Stimulated activated CD4-positive, alpha-beta T cell treated with anti-CD3 and anti-CD28 coated beads, Interleukin-2, amount 100 ng/mL, for 48 hours (primary cell): ENCODE measurements at places on chromosomes 13 and 19.

GRCh38 chr13:51303063-51303552 lies 36.4 kb upstream of the SERPINE3 start:
- no peak for DNase-seq

GRCh38 chr19:19507354-19507753 lies 8.0 kb downstream of the TSSK6 start:
- DNase-seq = no peak

GRCh38 chr19:5231857-5232678 lies 108.5 kb downstream of the PTPRS start:
- DNase-seq = no peak

DNA sequence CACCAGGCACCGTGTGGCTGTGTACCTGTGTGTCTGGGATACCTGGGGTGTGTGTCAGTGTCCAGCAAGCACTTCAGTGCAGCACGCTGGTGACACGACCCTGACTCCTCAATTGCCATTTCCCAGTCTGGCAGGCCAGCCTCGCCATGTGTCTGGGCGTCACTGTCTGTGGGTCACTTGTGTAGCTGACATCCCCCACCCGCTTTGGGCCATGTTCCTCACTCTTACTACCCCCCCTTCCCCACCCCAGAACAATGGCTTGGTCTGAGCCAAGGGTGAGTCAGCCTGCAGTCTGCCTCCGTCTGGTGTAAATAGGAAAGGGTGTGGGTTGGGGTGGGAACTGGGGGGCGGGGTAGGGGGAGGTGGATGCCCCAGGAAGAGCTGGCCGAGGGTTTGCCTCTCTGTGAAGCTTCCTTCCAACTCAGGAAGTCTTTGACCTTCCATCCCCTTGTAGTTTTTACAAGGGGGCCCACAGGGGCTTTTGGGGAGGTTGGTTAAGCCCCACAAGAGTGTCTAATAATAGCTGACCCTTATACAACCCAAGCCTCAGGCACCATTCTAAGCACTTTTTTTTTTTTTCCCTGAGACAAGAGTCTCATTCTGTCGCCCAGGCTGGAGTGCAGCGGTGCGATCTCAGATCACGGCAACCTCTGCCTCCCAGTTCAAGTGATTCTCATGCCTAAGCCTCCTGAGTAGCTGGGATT lies 17.6 kb downstream of the NOVA2 start:
- no peak for DNase-seq

DNA sequence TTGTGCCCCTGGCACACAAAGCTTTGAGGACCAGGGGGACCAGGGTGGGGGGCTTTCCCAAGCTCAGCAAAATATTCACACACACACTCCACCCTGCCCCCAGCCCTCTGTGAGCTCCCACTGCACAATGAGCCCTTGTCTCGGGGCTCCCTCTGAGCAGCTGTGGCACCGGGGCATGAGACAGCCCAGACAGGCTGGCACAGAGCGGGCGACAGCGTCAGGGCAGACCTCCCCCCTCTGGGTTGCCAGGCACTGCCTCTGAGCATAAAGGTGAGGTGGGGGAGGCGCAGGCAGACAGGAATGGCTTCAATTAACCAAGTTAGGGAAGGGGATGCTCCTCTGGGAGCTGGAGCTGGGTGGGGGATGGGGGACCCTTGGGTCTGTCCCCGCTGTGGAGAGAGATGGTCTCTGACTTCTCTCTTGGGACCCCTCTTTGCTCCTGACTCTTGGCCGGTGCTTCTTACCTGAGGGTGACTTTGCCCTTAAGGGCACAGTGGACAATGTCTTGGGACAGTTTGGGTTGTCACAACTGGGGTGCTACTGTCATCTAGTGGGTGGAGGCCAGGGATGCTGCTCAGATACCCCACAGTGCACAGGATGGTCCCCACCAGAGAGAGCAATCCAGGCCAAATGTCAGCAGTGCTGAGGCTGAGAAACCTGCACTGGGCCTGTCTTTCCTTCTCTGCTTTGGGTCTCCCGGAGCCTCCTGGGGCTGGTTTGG lies 30.3 kb downstream of the LYL1 start:
- no peak for DNase-seq

DNA sequence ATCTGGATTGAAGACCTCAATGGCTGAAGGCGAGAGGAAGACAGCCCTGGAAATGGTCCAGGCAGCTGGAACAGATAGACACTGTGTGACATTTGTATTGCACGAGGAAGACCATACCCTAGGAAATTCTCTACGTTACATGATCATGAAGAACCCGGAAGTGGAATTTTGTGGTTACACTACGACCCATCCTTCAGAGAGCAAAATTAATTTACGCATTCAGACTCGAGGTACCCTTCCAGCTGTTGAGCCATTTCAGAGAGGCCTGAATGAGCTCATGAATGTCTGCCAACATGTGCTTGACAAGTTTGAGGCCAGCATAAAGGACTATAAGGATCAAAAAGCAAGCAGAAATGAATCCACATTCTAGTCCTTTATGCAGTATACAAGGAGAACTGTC lies 1.2 kb downstream of the POLR1D start:
- DNase-seq = no peak

- DNase-seq = no peak
Measured at GRCh38 chr13:107057028-107057631, 489.2 kb upstream of the ARGLU1 start.

DNA sequence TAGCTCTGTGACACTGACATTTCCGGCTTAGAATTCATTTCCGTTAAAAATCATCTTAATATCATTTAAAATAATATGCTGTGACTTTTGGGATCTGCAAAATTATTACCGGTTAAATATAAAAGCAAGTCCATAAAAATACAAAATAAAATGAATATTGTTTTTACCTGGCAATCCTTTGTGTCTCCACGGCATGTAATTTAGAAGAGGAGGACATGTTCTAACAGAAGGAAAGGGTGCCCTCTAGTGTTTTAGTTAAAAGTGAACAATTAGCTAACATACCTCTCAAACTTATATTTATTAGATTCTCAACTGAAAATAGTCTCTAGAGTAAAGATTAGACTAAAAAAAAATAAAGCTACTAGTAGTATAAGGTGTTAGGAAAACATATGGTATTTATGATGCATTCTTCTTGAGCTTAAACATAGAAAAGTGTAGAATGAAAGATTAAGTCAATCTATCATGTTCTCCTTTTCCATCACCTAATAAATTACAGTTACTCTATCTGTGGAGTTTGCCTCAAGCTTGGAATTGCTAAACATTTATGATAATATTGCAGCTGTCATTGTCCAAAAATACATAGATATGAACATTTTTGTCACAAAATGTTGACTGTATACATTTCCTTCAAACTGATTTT lies 676.7 kb upstream of the SPRY2 start:
- DNase-seq = no peak

DNA sequence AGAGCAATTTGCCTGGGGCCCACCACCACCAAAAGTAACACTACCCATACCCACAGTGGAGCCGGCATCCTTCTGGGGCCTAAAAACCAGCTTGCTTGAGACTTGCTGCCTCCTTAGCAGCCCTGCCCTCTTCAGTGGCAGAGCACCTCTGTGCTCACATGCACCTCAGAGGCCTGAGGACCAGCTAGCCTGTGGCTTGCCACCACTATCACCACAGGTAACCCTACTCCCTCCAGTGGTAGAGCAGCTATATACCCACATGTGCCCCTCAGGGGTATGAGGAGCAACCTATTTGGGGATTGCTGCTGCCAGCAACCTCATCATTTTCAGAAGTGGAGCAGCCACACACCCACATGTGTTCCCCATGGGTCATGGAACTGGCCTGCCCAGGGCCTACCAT lies 111.4 kb upstream of the SPRY2 start:
- no peak for DNase-seq

DNA sequence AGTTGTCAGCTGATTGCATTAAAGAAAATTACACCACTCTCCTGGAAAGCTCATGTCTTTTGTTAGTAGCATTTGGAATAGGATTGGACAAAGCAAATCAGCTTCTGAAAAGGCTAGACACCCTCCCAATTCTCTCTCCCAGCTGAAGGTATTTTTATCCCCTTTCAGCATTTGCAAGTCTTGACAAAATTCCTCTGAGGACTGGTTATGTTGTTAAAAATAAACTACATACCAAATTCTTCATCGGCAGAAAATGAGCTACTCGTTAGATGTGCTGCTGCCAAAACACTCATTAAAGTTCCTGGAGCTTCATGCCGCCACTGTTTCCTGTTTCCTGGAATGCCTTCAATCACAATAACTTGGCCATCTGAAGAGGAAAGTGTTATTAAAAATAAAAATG lies 37.1 kb downstream of the UTP14C start:
- no peak for DNase-seq

- no peak for DNase-seq
Measured at GRCh38 chr19:13022111-13022858, 27.0 kb downstream of the NFIX start.

- peak; percentile 41 for DNase-seq
Measured at GRCh38 chr19:17332677-17333581, 1.7 kb downstream of the ANO8 start.

DNA sequence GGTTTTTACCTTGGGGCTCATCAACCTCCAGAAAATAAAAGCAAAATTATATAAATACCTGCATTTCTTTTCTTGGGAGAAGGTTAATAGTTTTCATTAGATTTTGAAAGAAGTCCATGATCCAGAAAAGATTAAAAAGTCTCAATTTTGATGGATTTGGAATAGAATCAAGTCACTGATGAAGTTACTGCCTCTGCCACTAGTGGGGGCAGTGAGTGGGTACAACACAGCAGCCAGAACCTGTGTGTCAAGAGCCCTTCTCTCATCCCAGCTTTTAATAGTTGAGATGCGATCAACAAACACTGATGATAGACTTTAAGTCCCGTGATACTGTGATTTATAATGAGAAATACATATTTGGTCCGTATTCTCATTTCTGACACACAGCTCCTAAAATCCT lies 686.7 kb downstream of the DIAPH3 start:
- no peak for DNase-seq

- no peak for DNase-seq
Measured at GRCh38 chr13:82898586-82898985, 983.7 kb downstream of the SLITRK1 start.

GRCh38 chr13:109436841-109437240 lies 349.5 kb downstream of the IRS2 start:
- no peak for DNase-seq

- DNase-seq = no peak
Measured at GRCh38 chr13:97544031-97544765, 110.2 kb downstream of the RAP2A start.

GRCh38 chr13:78192716-78193115 lies 274.1 kb upstream of the EDNRB start:
- DNase-seq = no peak

GRCh38 chr13:78971355-78972025 lies 312.5 kb upstream of the OBI1 start:
- DNase-seq = no peak
